ENCODE measurements at places on chromosomes 4 and X.

- no peak for DNase-seq
Measured at GRCh38 chrX:136064661-136065043, 79.4 kb downstream of the SLC9A6 start.

DNA sequence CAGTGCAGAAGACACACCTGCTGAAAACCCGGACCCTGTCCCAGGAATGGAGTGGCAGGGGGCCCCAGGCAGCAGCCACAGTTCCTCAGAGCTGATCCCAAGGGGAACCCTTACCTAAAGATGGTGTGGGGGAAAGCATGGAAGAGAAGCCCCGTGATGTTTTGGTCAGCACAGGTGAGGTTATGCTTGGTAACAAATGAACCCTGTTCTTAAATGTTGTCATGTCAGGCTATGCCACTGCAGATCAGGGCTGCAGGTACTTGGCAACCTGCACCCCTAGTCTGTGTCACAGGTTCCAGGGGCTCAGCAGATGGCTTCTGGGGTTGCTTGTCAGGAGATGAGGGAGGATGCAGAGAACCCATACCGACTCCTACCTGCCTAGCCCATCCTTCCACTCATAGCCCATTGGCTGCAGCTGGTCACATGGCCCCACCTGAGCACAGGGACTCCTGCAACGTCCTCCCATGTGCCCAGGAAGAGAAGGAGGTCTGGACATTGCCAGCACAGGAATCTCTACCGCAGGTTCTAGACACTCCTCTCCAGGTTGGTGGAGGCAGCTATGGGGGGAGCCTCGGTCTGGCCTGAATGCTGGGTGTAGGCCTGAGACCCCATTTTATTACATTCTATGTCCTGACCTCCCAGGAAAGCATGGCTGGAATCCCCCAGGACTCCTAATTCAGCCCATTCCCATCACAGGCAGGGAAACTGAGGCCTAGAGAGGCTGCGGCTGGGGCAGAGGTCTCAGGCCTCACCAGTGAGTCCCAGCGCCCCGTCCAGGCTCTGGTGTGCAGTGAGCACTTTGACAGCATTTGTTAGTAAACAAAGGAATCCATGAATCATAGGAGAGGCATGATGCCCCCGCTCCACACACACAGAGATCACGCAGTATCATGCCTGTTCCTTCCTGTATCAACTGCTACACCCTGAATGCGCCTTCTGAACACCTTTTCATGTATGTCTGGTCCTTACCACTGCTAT, 51.1 kb downstream of the ADRA2C start:
- DNase-seq, result no peak

DNA sequence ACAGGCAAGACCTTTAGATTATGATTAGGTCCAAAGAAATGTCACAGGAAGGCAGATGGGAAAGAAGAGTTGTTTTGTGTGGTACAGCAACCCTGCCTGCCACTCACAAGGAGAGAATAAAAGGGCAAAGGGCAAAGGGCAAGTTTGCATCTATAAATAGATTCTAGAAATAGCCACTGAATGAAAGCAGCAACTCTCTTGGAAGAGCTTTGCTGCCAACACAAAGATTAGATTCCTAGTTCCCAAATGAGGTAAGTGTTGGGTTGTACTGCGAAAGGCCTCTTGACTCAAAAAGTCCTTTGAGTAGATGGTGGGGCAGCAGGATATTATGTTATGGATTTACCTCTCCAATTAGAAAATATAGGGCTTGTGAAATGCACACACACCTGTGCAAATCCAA, 61.2 kb downstream of the MOSPD2 start:
- no peak for DNase-seq

- no peak for DNase-seq
Measured at GRCh38 chr4:8765631-8766590, 105.7 kb downstream of the HMX1 start.

DNA sequence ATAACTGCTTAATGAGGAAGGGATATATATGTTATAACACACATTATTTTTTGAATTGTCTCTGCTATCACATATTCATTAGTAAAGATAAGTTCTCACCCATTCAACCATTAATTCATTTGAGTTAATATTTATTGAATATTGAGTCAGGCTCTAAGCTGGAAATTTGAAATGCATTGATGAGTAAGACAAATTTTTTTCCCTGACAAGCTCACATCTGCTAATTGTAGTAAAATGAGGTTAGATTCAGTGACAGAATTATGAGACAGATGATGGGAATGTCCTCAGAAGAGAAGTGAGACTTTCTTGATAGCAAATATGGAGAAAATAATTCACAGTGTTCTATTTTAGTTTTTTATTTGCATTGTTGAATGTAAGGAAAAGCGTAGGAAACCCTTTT, 194.3 kb downstream of the SLC4A4 start:
- no peak for DNase-seq

GRCh38 chr4:180564448-180564847, 1678.8 kb upstream of the TENM3 start:
- no peak for DNase-seq

- DNase-seq, result no peak
Measured at GRCh38 chrX:105822138-105823091, at the start of gene NRK. Gene NRK (plus strand): TSS chrX:105822539. CDS start chrX:105822846, 307 bp downstream.

- no peak for DNase-seq
Measured at GRCh38 chr4:94171616-94172015, 36.0 kb upstream of the SMARCAD1 start.

DNA sequence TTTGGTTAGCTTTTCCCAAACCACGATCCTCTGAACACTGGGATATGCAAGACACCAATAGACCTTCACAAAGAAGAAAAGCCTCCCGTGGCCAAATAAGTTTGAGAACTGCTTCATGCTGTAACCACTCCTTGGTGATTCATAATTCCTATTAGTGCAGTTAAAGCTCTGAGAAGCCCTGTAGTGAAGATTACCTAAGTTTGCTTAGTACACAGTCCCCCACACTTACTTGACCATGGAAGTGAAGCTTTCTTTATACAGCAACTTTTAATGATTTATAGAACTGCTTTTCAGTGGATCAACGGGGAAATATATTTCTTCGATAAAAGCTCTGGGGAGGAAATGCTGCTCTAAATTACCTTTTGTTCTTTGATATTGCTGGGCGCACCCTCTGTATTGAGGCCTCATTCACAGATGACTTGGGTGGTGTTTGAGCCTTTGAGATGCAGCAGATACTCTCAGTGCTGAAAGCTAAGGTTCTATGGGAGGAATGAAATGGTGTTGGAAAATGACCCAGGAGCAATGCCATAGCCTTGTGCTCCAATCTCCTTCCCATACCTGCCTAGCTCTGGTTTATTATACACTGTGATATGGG, 67.4 kb downstream of the CBLL2 start:
- no peak for DNase-seq

- DNase-seq, result no peak
Measured at GRCh38 chr4:140653718-140654494, 85.1 kb upstream of the UCP1 start.

GRCh38 chr4:78951862-78952472, 12.7 kb upstream of the PAQR3 start:
- DNase-seq, result peak; percentile 43

DNA sequence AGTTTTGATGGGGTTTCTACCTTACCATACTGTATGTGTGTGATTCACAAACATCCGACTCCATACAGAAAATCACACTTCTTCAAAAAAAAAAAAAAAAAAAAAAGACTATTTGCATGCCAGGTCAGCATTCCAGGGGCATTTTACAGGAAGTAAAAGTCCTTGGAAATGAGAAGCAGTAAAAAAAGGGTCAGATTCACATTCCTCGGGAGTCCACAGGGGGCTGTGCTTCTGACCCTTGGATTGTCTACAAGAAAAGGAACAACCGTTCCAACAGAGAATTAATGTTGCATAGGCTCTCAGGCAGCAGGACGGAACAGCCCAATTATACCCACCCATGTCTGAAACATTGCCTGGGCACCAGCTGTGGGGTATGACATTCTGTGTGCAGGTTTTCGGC, 290.3 kb downstream of the LDB2 start:
- DNase-seq, result no peak

- DNase-seq, result no peak
Measured at GRCh38 chr4:168587411-168588125, 90.7 kb downstream of the PALLD start.

- no peak for DNase-seq
Measured at GRCh38 chr4:172169871-172170270, 356.7 kb downstream of the GALNTL6 start.

DNA sequence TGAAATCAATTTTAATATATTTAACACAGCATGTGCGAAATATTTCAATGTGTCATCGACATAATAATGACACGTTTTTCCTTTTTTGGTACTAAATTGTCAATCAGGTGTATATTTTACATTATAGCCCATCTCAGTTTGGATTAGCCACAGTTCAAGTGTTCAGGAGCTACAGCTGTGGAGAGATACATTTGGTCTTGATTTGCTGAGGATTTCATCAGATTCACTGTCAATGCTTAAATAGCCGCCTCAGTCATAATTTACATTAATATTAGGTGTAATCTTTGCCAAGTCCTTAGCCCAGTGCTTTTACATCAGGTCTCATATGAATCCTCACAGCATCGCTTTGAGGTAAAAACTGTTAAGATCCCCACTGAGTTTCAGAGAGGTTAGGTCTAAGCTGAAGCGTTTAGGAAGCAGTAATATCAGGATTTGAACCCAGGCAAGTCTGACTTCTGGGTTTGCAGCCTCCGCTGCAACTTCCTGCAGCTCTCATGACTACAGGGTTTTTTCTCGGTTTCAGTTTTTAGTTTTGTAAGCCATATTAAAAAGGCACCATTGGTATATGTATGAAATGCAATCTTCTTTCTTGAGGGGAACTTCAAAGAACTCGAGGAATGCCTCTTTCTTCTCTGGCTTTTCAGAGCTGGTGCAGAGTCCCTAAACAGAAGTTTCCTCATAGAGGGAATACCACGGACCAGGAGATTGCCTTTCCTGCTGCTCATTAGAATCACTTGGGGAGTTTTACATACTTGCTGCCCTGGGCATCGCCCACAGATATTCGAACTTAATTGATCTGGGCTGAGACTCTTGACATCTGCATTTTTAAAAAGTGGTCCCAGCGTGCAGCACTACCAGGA, 6.4 kb downstream of the MTM1 start:
- DNase-seq, result peak; percentile 21

DNA sequence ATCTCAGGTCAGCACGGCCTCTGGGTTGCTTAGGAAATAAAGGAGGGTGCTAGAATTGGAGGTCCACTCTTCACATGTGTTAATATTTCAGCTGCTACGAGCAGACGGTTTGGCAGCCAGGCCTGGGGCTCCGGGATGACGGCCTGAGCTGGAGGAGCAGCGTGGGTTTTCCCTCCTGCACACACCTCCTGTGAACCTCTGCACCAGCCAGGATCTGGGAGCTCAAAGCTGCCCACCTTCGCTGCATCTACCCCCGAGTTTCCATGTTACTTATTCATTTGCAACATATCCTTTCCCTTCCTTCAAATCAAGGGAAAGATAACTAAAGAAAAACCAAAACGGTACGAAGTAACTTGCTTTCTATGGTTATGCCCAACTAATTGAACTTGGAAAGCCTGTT, 13.6 kb downstream of the STOX2 start:
- DNase-seq, result no peak

GRCh38 chr4:128347175-128347868, 59.7 kb upstream of the PGRMC2 start:
- DNase-seq, result no peak

- DNase-seq, result no peak
Measured at GRCh38 chr4:86630629-86631028, 36.5 kb downstream of the PTPN13 start.

DNA sequence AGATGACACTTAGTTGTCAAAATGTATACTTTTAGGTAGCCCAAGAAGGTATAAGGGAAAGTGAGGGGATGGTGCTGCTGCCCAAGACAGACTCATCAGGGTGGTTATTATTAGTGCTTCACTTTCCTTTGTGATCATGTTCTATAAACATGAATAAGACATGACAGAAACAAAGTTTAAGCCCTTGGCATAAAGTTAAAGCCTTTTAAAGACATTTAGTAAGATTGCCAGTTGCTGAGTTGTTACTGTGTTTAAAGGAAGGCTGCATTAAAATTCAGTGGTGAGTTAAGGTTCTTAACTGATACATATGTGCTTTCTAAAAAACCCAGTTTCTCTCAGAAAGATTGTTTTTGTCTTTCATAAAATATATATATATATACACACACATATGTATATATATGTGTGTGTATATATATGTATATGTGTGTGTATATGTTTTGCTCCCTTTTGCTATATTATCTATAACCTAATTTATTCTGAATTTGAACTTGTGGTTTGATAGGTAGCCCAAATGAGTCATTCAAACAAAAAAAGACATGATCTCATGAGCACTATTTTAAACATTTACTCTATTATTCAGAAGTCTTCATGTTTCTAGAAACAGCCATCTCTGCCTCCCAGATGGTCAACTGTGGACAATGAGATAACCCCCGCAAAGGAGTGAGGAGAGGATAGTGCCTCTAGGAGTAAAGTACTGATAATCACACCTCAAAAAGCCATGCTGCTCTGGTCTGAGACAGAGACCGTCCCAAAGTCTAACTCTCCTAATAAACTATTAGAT, 98.1 kb upstream of the OTUD4 start:
- no peak for DNase-seq

- DNase-seq, result no peak
Measured at GRCh38 chr4:1464581-1465171, 58.4 kb upstream of the NKX1-1 start.

DNA sequence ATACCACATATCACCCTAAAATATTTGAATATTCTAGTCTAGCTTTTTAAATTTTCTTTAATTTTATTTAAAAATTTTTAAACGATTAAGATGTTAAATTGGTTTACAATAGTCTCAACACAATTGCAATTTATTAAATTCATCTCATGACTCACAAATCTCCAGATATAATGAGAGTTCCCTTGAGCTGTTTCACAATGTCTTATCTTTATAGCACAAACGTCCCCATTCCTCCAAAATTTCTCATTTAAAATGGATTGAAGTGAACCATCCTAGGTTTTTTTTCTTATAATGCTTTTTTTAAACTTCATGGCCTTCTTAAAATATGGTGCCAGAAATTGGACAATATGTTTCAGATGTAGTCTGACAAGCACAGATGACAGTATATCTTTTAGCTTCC, 204.4 kb downstream of the GABRB1 start:
- no peak for DNase-seq

GRCh38 chr4:104641418-104641817, 146.7 kb upstream of the CXXC4 start:
- DNase-seq, result no peak

DNA sequence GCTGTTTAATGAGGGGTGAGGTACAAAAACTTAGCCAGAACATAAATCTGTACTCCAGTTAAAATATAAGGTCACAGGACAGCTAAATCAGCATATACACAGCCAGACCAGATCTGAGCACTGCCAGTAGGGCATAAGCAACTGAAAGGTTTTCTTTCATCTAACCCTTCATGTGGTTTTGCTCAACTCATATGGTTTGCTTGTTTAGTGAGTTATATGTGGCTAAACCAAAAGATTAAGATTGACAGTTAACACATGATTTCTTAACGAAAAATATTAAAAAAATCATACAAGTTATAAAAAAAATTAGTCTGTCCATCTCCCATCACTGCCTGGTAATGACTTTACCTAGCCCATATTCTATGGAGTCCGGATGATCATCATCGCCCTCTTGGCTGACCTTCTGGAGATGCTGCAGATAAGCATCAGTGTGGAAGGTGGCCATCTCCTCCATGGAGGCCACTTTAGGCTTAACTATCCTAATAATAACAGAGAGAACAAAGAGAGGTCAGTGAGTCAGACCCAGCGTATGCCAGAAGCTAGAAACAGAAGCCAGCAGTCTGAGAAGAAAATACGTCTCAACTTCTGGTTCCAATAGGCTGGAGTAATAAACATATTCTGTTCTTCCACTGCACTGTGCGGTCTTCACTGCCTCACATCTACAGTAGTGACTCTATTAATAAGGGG, 4.1 kb downstream of the HDAC8 start:
- DNase-seq, result no peak

Data from GM20000 (cell line).